Activated CD4-positive, alpha-beta T cell treated with anti-CD3 and anti-CD28 coated beads for 36 hours (primary cell): ENCODE measurements at places on chromosomes 1 and 21. TPM values are rescaled to one million over a fixed set of nuclear protein-coding genes. Genes with fewer than 3 reads are reported as not detected.

DNA sequence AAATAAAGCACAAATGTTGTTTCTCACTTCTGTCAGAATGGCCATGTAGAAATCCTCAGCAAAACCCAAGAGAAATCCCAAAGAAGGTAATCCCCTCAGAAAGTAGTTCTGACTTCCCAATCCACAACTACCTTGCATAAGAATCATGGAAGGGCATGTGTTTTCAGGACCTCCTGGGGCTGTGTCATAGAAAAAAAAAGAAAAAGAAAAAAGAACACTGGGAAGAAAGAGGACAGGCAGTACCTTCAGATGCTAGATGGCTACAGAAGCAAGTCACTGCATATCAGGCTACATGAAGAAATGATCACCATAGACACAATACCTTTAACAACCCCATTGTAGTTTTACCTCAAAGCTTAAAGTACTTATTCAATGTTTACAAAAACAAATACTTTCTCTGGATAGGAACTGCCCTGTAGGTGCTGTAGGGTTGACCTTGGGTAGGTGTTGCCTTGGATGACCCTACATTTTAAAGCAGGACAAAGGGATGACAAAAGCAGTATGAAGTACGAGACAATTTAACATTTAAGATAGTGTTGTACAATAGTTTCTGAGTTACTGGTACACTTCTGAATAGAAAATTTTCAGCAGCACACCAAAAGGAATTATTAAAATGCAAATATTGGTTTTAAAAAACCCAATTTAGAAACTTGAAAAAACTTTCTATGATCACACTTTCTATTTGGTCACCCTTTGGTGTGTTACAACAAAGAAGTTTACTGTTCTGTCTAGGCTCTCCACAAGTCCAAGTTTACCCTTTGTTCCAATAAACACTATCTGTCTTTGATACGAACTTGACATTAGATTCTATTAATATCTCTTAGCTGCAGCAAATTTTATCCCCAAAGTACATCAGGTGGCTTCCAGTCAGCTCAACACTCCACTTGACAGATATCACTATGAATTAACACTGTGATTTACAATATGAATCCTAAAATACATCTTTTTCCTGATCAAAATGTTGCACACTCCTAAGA lies 5.0 kb downstream of the TRIT1 start:
- H3K27me3 ChIP-seq: no peaks in the 10 kb centered on the region
- H3K27ac ChIP-seq: no peak overlapping the region
- no peak for DNase-seq
- peaks cover 45% of the 10 kb centered on the region for H3K4me1 ChIP-seq
- H3K4me3 ChIP-seq: no peak overlapping the region
- peaks cover 36% of the 10 kb centered on the region for H3K36me3 ChIP-seq

CELA2B gene
- not detected for total RNA-seq

DHX9 gene
- 255 TPM for total RNA-seq

DNA sequence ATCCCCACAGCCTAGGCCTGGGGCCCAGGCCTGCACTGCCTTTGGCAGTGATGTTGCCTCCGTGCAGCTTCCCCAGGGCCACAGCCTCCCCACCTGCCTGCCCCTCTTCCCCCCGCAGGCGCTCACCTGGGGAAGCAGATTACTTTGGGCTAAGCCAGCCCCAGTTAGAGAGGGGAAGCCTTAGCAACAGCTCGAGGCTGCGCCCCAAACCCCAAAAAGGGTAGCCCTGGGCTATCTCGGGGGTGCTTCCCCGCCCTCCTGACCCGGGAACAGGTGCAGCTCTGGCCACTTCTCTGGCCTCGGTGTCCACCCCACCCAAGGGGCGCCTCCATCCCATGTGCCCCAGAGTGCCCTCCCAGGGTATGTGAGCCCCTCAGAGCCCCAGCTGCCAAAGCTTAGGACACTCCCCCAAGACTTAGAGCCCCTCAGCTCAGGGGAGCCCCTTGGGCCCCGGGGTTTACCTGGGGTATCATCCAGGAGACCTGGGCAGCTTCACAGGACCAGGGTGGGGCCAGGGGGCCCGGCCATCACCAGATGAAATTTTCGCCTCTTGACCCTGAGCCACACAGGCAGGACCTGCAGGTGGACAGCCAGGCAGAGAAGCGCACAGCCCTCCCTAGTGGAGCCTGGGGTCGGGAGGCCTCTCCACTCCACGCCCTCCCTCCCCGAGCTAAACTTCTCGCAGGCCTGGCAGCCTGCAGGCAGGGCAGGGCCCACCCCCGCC lies 3.3 kb upstream of the TTC34 start:
- no peaks in the 10 kb centered on the region for H3K27me3 ChIP-seq
- DNase-seq: no peak
- H3K36me3 ChIP-seq: no peaks in the 10 kb centered on the region
- H3K27ac ChIP-seq: no peak overlapping the region
- H3K4me1 ChIP-seq: no peaks in the 10 kb centered on the region
- no peak overlapping the region for H3K4me3 ChIP-seq

FAM72C gene
- 15.3 TPM for total RNA-seq
